Iris pigment epithelial cell (primary cell): ENCODE measurements at places on chromosomes 12 and 14.

DNA sequence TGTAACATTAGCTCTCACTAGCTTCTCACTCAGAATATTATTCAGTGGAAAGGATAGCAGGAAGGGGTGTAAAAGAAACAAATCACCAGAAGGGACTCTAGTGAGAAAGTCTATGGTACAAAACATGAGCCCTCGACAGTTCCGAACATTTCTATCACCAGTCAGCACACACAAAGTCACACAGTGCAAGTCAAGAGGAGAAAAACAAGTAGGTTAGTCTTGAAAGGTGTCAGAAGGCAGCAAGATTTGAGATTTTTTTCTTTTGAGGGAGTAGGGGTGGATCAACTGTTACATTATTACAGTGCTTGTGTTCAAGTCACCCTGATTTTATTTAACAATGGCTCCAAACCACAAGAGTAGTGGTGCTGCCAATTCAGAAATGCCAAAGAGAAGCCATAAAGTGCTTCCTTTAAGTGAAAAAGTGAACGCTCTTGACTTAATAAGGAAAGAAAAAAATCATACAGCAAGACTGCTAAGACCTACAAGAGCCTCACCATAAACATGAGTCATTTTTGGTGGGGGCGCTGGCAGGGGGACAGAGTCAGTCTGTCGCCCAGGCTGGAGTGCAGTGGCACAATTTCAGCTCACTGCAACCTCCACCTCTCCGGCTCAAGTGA is 42.3 kb downstream of the GNS start:
- no peak for DNase-seq

GRCh38 chr12:33314223-33314622 is 125.4 kb downstream of the SYT10 start:
- DNase-seq, result no peak

DNA sequence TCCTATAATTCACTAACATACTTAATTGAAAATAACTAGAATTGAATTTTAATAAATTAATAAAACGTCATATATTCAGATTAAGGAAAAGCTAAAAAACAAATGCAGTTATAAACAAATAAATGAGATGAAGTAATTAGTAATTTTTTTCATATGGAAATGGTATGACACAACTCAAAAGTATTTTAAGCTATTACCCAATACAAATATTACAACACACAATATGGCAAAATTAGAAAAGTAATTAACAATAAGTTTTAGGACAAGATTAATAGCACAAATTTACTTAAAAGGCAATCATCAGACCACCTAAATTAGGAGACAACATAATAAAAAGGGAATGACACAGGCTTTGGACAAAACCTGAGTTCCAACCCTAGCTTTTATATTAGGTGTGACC is 81.7 kb downstream of the EEA1 start:
- no peak for DNase-seq

- peak; percentile 26 for DNase-seq
Measured at GRCh38 chr14:53411125-53411524, 258.0 kb upstream of the DDHD1 start.

DNA sequence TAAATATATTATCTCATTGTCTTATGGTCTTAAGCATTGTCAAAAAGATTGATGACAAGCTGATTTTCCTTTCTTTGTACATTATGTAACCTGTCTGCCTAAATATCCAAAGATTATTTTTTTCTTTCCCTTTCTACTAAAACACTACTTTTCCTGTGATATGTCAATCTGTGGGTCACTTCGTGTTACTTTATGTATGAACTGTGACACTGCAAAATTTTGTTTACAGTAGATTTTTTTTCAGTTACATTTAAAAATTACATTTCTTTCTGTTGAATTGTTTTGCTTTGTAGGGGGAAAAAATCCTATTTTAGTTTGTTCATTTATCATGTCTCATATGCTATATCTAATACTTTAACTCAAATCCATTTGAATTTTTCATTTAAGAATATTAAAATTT is 392.3 kb upstream of the ATXN7L3B start:
- no peak for DNase-seq

DNA sequence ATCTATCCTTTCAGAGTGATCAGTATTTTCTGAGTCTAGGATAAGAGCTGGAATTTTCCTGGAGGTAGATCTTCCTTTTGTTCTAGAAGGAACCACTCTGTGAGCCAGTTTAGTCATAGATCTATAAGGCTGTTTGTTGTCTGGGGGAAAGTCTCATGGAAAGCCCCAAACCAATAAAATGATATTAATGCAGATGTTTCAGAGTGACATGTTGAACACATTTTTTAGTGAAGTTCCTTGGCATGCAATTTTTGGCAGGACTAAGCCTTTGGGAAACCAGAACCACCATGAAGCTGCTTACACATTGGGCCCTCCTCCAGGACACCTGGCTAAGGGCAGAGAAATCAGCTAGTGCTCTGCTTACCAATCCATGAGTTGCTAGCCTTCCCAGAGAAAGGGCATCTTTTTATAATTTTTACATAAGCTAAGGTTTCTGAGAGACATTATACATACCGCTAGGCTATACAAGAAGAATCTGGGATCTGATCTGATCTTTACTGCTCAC is 101.5 kb upstream of the PCED1B start:
- no peak for DNase-seq

GRCh38 chr14:55131370-55132137 is 2.5 kb downstream of the LGALS3 start:
- DNase-seq, result peak; percentile 14

GRCh38 chr12:120321382-120322202 is 6.0 kb downstream of the PLA2G1B start:
- DNase-seq, result no peak

DNA sequence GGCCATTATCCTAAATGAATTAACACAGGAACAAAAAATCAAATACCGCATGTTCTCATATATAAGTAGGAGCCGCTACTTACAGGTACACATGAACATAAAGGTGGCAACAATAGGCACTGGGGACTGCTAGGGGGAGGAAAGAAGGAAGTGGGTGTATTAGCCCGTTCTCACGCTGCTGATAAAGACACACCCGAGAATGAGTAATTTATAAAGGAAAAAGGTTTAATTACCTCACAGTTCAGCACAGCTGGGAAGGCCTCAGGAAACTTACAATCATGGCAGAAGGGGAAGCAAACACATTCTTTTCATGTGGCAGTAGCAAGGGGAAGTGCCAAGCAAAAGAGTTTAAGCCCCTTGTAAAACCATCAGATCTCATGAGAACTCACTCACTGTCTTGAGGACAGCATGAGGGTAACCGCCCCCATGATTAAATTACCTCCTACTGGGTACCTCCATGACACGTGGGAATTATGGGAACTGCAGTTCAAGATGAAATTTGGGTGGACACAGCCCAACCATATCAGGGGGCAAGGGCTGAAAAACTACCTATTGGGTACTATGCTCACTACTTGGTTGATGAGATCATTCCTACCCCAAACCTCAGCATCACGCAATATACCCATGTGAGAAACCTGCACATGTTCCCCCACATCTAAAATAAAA is 16.4 kb upstream of the MIA2 start:
- DNase-seq, result peak; percentile 23

- DNase-seq, result no peak
Measured at GRCh38 chr12:94563286-94563685, 87.1 kb downstream of the TMCC3 start.

GRCh38 chr12:65649126-65649525 is 175.2 kb upstream of the HMGA2 start:
- peak; percentile 100 for DNase-seq

DNA sequence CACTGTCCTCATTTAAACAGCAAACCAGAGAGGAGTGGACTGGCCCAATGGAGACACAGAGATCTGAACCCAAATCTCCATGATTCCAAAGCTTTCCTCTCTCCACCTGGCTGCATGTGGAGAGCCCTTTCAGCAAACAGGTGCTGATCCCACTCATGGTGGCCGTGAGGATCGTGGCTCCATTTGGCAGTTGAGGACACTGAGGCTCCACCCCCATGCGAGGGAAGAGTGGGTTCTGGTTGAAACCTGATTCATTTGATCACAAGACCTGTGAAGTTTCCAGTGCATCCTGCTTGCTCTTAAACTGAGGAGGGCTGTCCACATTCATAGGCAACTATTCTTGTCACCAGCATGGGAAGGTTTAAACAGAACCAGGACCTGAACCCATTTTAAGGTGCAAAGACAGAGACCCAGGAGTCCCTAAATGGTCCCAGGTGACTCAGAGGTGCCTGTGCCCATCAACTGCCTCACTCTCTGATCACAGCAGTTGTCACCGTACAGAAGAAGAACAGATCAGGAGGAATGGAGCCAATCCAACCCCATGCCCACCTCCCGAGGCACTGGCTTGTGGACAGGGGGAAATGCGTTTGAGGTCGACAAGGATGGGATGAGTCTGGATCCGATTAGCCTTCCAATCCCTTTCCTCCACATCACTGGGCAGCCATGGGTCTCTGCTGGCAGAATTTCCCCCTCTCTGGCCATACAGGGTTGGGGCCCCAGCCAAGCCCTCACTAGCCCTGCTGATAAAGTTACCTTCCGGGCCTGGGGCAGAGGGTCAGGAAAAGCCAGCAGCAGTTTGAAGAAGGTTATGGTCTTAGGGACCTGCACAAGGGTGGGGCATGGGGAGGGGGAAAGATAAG is 45.5 kb upstream of the BCL11B start:
- no peak for DNase-seq

DNA sequence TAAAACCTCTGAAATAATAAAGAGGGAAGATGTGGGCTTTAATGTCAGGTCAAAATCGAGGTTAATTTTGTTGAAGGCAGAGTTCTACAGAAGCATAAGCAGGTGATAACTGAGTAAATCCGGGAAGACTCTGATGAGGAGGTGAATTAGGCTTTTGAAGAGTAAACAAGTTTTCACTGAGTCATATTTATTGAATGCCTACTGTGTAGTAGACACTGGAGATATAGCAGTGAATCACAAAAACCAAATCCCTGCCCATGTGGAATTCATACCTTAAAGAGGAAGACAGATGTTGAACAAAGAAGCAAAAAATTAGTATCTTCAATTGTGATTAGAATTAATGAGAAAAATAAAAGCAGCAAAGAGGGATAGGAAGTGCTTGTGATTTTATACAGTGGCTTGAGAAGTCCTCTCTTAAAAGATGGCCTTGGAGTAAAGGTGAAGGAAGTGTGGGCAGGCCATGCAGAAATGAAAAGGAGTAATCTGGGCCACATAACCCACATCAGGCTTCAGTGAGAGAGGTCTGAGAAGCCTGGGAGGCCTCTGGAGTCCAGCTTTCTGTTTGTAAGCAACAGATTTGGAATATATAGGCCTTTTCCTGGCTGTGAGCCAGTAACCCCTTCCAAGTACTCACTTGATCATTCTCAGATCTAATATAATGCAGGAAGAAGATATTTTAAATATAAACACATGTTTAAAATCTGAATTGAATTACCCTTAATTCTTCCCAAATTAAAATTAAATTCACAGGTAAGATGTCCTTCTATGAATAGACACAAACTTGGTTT is 46.7 kb downstream of the BHLHE41 start:
- peak; percentile 64 for DNase-seq

DNA sequence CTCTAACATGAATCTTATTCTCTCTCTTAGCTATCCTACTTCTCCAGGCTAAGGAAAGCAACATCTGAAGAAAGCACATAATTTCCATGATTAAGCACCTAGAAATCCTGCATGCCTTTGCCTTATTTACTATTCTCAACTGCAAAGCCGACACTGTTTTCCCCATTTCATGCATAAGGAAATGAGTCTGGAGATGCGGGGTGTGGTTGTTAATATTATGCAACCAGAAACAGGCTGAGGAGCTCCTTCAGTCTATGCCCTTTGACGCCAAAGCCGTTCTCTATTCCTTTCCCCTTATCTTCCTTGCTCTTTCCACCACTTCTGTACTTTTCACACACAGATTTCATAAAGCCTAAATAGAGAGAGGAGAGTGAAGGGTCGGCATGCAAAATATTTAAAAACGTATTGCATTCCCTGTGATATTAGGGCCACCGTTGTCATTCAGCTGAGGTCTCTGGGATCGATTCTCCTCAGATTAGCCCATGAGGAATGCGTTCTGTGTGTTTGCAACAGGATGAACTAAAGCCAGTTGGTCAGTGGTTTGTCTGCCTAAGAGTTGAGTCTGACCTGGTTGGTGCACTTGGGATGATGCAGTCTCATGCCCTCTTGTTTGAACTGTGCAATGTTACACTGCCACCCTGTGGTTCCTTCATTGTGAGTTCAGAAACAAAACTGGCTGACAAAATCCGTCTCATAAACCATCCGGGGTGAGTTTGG is 53.1 kb upstream of the PLEKHG7 start:
- DNase-seq, result peak; percentile 91

GRCh38 chr12:49763006-49763591 is 21.7 kb downstream of the TMBIM6 start:
- peak; percentile 50 for DNase-seq

DNA sequence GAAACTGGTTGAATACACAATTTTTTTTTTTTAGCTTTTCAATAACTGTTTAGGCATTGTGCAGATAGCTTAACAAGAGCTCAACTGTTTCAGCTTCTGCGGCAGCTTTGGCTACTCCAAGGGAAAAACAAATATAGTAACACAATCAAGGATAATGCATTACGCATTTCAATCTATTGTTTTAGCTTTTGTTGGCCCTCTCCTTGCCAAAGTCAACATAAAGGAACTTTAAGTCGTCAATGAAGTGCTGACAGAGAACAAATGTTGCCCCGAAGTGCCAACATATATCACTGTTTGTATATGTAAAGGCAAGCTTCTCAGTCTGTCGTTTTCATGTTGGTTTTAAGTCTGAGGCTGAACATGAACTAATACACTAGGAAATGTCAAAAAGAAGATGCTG is 1087.4 kb upstream of the FLRT2 start:
- DNase-seq, result no peak

DNA sequence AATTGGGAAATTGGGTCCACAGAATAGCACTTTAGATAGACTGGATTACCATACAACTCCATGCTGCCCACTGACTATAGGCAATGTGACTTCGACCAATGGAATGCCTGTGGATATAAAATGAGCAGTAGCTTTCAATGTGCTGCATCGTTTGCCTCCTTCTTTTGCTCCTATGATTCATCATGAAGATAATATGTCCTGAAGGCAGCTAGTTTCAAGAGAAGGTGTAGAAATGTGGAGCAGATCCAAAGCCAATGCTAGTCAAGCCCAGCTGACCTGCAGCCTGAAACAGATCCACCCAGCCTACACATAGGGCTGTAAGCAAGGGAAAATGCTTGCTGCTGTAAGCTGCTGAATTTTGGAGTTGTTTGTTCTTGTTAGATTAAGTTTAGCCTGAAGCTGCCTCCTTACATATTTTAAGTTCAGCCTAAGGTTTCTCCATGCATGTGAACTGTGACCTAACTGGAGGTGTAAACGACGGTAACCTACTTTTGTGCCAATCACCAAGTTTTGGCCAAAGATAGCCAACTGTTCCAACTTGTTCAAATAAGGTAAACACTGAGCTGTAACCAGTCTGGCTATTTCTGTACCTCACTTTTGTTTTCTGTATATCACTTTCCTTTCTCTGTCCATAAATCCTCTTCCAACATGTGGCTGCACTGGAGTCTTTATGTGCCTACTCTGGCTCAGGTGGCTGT is 169.1 kb upstream of the AVPR1A start:
- peak; percentile 32 for DNase-seq

GRCh38 chr14:94152676-94153075 is 21.4 kb upstream of the PPP4R4 start:
- DNase-seq, result no peak

DNA sequence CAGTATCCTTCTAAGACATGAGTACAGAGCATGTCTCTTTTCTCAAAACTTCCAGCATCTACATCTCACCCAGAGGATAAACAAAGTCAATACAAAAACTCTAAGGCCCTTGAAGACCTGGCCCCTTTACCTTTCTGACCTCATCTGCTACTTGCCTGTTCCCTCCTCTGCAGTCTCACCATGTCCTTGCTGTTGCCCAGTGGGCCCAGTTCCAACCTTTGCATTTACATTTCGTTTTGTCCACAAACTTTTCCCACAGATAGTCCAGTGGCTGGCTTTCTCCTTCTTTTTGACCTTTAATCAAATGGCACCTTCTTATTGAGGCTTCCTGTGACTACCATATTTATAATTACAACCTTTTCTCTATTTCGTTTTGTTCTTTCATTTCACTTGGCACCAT is 1.6 kb downstream of the IRAK4 start:
- DNase-seq, result no peak
